M059J (cell line): ENCODE measurements at places on chromosomes 2 and 18.
A peak's percentile ranks its signal among the peaks of the same experiment; 100 is the strongest.

DNA sequence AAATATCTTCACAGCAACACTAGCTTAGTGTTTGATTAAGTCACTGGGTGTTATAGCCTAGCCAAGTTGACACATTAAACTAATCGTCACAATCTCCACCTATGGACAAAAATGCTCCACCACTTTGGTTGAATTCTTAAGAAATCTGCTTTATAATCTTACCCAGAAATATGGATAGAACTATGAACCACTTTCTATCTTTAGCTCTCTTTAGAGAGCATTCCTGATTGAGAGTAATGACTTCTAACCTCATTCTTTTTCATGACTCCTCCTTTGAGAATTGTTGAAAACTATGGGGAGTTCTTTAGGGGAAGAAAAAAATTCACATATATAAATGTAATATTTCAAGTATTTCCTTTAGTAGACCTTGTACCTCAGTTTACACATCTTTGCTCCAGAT is 1282.2 kb upstream of the ZEB2 start:
- DNase-seq = no peak

DNA sequence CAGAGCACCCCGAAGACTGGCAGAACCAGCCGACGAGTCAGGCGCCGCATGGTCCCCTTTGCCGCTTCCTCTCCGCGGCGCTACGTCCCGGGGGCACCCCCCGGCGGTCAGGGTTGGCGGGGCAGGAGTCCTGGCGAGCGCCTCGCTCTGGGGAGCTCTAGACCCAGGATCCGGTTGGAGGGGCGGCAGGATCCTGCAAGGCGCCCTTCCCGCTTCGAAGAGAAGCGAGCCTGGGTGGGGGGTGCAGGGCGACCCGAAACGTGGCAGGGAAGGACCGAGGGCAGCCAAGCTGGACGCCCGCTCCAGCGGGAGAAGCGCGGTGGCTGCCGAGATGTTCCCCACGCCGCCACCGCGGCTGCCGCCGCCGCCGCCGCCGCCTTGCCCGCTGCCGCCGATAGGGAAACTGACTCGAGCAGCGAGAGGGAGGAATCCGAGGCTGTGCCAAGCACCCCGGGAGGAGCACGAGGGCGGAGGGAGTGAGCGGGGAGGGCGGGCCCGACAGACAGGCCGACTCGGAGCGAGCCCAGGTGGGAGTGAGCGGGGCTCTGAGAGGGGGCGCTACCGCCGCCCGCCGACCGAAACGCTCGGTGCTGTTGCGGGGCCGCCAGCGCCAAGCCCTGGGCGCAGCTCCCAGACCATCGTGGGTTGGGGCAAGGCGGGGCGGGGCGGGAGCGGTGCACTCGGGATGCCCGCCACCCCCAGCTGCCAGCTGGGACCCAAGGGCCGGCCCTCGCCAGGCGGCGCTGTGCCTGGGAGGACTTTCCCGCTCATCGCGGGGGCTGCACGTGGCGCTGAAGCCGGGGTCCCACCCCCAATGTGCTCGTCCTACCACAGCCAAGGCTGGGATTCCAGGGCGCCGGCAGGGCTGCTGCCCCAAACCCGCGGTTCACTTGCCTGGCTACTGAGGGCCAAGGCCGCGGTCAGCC is at the start of gene GALNT14:
TSS of gene GALNT14 (minus strand) at position 404 of the 926 bp plus-strand sequence. CDS start at position 50, 354 bp downstream.
- no peak for DNase-seq

DNA sequence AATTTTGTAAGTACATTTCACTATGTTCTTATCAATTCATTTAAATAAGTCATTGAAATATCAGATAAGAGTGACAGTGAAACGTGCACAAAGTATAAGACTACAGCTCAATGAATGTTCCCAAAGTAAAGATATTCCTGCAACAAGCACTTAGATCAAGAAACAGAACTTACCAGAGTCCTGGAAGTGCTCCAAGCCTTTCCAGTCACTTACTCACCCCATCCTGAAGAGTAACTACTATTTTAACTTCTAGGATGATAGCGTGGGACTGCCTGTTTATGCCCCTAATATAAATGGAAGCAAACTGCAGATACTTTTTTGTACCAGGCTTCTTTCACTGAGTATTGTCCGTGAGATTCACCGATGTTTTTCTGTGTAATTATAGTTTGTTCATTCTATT is 768.9 kb downstream of the SLC4A3 start:
- peak; percentile 82 for DNase-seq

DNA sequence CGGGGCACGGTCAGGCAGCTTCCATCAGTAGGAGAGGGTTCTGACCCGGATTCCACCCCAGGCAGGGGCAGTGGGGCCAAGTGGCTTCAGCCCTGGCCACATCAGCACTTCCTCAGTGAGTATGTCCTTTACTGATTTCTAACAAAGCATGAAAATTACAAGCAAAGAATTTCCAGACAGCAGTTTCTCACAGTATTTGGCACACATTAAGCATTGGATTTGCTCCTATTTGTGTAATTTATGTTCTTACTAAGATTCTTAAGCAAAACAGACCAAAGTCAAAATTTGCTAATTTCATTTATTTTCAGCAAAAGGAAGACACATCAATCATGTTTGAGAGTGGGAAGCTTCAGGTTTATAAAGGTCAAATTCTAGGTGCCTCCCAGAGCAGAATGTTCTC is 73.3 kb upstream of the NFATC1 start:
- no peak for DNase-seq

- peak; percentile 44 for DNase-seq
Observed at GRCh38 chr18:45621061-45621511, 5.8 kb downstream of the SLC14A2 start.

DNA sequence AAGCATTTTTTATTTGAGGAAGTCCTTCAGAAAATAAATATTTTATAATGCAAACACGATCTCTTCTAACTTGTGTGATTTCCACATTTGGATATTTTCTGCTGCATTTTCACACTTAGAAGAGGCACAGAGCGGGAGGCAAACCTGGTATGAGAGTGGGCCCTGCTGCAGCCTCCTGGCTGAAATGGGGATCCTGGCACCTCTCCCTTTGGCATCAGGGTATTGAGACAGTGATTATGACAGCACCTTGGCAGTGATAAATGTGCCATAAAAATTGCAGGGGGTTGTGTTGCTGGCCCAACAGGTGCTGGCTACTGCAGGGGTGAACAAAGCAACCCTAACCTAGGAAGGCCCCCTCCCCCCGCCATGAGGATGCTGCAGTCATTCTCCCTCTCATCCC is 128.6 kb downstream of the TSN start:
- DNase-seq = no peak

DNA sequence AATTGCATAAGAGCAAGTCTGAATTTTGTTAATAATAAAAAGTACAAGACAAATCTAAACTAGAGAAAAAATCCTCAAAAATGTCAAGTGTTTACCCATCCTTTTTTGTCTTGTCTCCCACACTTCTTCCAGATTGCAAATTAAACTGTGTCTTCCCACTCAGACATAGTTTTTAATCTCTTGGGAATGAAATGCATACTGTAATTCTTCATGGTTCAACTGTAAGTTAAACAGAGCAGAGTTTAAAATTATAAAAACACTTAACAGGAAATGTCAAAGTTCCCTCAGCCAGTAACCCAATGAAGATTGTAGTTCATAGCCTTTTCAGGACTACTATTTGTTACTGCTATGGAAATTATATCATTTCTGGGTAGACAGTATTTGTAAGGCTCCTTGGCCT is 171.8 kb downstream of the UBE2E3 start:
- no peak for DNase-seq

GRCh38 chr18:75783566-75784281 is 356.2 kb upstream of the SMIM21 start:
- no peak for DNase-seq

DNA sequence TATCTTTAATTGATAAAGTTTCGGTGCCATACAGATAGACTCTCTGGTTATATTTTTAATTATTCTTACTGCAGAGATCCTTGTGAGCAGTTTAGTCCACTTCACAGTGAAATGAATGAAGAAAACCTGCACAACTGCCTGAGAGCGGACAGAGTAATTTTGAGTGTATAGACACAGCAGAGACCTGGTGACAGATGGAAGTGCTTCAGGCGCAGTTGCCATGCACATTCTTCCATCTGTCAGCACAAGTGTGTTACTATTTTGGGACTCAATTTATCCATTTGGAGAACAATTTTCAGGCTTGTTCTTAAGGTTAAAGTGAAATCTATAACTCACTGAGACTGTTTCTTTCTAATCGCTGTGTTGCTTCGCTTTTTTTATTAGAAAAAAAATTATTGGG is 147.8 kb upstream of the SPHKAP start:
- no peak for DNase-seq

GRCh38 chr2:119338826-119339561 is 27.6 kb downstream of the C2orf76 start:
- no peak for DNase-seq

- DNase-seq = no peak
Observed at GRCh38 chr2:216073773-216074172, 7.8 kb downstream of the PECR start.

DNA sequence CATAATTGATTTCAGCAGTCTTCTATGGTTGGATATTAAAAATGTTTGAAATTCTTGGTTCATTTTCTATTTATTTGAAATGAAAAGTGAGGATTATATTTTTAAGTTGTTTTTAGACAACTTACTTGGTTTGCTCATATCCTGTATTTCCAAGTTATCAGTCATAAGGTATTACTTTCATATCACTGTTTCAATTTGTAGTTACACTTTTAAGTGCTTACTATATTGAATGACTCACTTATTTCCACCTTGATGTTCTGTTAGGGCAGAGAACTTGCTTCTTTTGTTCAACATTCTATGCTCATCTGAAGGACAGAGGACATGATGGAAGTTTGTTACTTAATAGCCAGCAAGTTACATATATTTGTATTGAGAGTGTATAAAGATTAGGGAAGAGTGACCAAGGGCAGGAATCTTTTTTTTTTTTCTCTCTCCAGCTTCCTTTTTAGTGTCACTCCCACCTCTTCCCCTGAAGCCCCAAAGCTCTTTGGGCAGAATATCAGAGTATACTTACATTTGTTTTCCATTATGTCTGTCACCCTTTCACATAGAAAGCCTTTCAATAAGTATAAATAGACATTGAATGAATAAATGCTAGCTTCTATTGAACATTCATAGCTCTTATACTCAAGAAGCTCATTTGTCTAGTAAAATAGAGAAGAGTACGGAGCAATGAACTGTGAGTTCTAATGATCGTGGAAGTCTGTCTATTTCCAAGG is 28.1 kb downstream of the PIK3C3 start:
- no peak for DNase-seq

GRCh38 chr2:85134896-85135659 is 1.9 kb downstream of the TCF7L1 start:
- DNase-seq = no peak

- peak; percentile 67 for DNase-seq
Observed at GRCh38 chr2:29309090-29310029, 194.1 kb downstream of the CLIP4 start.

DNA sequence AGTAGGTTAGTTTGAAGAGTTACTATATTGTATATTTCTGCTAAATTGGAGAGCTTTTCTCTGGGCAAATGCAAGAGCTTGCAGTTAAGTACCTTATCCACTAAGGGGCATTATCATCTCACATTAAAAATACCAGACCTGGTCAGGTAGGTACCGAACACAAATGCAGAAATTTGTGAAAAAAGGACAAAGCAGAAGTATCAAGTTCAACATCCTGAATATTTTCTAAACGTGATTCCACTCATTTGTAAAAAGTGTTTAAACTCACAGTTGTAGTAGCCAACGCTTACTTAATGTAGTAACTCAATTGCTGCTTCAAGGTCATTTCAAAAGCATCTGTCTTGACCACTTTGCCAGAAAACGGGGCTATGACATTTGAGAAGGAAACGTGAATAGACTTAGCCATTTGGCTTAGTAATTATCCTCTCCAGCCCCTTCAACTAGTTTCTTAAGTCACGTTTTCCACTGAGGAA is 52.1 kb downstream of the CYRIA start:
- no peak for DNase-seq
